Stimulated activated naive CD8-positive, alpha-beta T cell treated with anti-CD3 and anti-CD28 coated beads, Interleukin-15, Interleukin-2, amounts not matched to agents 100 U/mL and 50 U/mL, for 24 hours (primary cell): ENCODE measurements at places on chromosomes 6 and 20.

DNA sequence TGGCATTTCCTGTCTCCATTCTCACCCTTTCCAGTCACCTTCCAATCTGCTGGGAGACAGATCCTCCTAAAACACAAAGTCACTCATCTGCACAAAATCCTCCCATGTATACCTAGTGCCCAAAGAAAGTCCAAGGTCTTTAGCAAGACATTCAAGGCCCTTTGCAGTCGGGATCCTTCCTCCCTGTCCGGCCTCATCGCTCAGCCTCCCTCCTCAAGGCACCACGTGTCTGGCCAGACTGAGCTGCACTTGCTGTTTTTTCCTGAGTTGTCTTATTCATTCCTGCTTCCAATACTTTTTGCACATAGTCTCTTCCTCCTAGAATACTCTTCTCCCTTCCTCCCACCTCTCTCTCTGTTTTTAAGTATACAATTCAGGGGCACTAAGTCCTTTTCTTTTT, 1.4 kb downstream of the TRIM15 start:
- no peak for DNase-seq

- DNase-seq, result no peak
Measured at GRCh38 chr20:52539891-52540290, 348.3 kb upstream of the ZFP64 start.

- DNase-seq, result no peak
Measured at GRCh38 chr20:41094353-41095055, 42.8 kb upstream of the PLCG1 start.

GRCh38 chr6:21325201-21325856, 268.2 kb upstream of the SOX4 start:
- DNase-seq, result no peak

DNA sequence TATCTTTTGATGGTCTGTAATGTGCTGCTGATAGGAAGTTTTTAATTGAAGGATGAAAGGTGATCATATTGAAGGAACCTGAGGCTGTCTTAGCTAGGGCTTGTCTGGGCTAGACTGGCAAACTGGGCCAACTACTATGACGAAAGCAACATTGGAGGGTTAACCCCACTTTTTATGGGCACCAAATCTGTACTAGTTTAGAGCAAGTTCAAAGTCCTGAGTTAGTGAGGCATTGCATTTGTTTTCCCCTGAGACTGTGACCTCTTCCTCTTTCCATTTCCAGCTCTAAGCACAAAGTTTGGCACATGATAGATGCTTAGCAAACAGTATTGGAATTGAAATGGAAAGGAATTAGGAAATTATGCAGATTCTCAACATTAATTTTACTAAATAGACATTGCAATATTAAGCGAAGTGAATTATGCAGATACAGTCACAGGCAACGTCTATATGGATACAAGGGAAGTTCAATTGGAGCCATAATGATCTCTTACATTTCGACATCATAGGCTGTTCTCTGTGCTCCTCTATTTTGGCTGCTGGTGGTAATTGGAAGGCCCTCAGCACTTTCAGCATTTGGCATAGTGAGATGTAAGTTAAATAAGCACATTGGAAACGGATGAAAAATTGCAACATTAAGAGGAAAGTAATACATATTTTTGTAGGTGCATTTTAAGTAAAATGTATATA, 22.2 kb downstream of the CEP57L1 start:
- DNase-seq, result no peak
